Glutamatergic neuron (in vitro differentiated cells): ENCODE measurements at places on chromosomes 6 and 20.

- DNase-seq: no peak
These were observed 293.5 kb downstream of the PRL start for GRCh38 chr6:22003287-22003686.

- DNase-seq: no peak
These were observed 35.7 kb upstream of the SCUBE3 start for GRCh38 chr6:35178012-35178411.

DNA sequence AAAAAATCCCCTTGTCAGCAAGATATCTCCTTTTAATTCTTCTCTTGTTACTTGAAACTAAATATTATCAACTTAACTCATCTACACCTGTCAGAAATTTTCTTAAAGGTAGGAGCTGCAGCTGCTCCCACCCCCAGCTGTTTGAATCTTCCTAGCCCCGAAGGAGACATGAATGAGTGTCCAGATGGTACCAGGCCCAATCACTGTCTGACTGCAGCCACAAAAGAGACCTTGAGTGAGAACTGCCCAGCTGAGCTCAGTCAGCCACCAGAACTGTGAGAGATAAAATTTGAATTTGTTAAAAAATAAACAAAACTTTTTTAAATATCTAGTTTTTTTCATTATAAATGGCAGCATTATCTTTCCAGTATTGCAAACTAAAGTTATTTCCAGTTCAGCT lies 84.7 kb downstream of the PRSS35 start:
- peak; percentile 39 for DNase-seq

DNA sequence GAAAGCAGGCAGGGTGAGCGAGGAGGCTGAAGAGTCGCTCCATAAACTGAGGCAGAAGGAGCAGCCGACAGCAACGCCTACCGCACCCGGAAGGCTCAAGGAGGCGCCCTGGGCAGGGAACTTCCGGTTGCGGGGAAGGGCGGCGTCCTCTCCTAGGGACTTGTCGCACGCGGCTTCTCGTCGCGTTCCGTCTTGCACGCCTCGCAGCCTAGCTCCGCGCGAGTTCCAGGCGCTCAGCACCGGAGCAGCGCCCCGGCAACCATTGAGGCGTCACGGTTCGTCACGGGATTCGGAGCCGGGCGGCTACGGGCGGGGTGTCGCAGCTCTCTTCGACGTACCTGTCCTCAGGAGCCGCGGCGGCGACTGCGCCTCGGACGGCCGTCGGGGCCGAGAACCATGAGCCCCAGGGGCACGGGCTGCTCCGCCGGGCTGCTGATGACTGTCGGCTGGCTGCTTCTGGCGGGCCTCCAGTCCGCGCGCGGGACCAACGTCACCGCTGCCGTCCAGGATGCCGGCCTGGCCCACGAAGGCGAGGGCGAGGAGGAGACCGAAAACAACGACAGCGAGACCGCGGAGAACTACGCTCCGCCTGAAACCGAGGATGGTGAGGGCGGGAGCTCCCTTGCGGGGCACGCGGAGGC lies at the start of gene SPACA1:
TSS of gene SPACA1 (plus strand) at position 332 of the 641 bp plus-strand sequence. CDS start at position 397, 65 bp downstream.
- DNase-seq: no peak

DNA sequence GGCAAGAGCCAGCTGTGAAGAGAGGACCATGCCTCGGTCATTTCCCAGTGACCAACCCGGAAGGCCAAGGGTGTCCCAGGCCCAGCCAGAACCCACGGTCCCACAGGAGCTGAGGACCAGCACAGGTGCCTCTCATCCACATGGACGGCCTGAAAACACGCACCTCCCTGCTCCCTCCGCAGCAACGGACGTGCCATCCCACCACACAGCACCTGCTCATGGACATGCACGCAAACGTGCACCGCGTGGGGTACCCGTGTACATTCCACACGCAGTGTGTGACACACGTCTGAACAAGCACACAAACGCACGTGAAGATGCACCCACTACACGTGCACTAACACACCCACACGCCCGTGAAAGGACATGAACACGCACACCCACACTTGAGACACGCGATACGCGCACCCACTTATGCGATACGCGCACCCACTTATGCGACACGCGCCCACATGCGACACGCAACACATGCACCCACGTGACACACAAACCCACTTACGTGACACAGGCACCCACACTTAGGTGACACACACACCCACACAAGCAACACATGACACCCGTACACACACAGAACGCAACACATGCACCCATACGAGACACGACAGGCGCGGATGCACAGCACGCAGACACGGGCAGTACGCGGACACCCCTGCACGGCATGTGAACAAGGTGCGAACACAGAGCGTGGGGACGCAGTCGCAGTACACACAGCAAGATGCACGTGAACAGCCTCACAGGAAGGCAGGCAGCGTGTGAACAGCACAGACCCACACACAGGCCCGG lies 30.1 kb downstream of the LAMA5 start:
- DNase-seq: no peak

GRCh38 chr6:130978660-130979396 lies 84.2 kb downstream of the EPB41L2 start:
- DNase-seq: no peak

GRCh38 chr6:30345852-30346251 lies 896 bp downstream of the RPP21 start:
- no peak for DNase-seq

DNA sequence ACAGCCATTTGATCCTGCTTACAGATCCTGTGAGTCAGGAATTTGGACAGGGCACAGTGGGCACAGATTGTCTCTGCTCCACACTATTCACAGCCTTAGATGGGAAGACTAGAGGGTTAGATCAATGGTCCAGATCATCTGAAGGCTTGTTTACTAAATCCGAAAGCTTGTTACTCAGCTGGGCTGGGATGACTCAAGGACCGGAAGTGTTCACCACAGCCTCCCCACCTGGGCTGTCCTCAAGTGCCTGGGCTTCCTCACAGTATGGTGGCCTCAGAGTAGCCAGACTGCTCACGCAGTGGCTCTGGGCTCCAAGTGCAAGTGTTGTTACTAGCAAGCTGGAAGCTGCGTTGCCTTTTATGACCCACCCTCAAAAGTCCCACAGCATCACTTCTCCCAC lies 75.4 kb upstream of the INSM1 start:
- DNase-seq: no peak

GRCh38 chr20:43977962-43978361 lies 63.3 kb downstream of the TOX2 start:
- no peak for DNase-seq

- DNase-seq: peak; percentile 53
These were observed 16.6 kb upstream of the CCDC167 start for GRCh38 chr6:37516076-37516919.

- no peak for DNase-seq
These were observed 15.1 kb upstream of the ISM1 start for GRCh38 chr20:13205848-13206434.

- DNase-seq: no peak
These were observed 705 bp upstream of the UTRN start for GRCh38 chr6:144284478-144284782.
